ENCODE measurements at places on chromosomes 5 and 9.

DNA sequence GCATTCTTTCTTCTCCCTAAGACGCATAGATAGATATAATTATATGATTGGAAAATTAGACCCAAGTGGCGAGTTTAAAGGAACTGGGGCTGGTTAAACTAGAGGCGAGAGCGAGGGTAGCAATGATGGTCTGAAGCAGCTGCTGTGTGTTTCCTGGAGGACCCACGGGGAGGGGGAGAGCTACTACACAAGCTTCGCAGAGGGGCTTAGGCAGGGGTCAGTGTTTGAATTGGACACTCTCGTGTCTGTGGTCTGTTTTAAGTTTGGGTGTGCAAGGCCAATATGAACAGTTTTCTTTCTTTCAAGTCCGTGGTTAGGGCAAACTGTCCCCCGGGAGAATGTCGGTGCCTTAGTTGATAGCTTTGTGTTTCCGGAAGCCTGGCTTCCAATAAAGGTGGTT lies 43.1 kb downstream of the PDZD2 start:
- DNase-seq: no peak

DNA sequence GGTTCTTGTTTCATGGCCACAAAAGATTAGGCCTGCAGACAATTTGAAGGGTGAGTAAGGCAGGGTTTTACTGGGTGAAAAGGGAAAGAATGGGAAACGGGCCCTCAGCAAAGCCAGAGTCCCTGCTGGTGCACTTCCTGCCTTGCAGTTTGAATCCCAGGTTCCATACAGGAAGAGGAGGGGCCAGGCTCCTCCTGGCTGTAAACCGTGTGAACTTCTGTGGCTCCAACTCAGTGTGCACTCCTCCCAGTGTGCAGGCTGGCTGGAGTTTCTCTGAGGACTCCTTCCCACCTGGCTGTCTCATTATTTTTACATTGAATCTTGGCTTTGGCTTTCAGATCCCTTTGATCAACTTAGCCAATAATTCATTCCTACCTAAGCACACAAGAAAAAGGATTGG lies 367.1 kb upstream of the KLF4 start:
- no peak for DNase-seq

GRCh38 chr5:141941779-141942178 lies 16.2 kb downstream of the PCDH12 start:
- DNase-seq: no peak

- DNase-seq: no peak
Measured at GRCh38 chr5:43110606-43111170, 10.0 kb upstream of the ZNF131 start.

DNA sequence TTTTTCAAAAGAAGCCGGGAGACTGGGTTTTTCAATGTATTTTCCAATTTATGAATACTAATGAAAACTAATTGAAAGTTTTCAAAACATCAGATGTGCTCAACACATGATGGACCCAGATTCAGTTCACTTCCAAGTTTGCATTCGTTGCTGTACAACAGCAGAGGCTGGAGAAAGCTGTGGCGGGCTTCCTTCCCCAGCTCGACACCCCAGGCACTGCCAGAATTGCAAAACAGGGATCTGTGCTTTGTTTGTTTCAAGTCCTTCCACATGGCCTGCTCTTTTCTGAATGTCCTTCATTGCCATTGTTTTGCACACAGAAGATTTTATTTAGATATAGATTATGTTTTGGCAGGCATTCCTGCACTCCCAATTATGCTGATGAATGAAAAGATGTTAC lies 30.3 kb upstream of the INSYN2B start:
- no peak for DNase-seq

DNA sequence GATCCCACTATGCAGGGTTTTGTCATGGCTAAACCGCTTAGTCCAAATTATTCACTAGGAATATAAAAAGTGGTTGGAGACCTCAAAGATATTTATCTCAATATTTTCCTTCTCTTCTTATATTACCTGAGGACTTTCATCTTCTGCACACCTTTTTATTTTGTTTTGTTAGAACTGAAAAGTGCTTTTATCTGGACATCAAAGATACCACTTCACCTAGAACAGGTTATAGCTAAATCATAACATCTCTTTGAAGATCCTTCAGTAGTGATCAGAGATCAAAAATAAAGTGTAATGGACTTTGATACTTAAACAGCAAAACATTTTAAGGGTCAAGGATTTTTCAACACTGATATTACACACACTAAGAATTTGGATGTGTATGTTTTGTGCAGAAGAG lies 160.2 kb downstream of the MCTP1 start:
- DNase-seq: no peak

DNA sequence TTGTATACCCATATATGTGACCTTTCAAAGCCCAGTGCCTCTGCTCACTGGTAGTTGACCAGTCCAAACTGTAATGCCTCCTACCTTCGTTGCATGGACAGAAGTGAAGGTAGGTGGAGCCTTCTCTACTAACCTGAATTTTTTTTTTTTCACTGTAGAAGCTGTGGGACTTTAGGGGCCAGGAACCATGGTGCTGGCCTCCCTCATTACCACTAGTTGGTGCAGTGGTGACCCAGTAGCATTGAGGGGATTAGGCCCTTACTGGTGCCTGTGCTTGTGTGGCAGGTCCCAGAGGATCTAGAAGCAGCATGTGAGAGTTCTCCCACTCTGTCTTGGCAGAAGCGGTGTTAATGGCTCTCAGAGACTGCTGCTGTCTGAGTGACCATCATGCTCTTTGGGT lies 2.3 kb downstream of the RALGPS1 start:
- DNase-seq: no peak

DNA sequence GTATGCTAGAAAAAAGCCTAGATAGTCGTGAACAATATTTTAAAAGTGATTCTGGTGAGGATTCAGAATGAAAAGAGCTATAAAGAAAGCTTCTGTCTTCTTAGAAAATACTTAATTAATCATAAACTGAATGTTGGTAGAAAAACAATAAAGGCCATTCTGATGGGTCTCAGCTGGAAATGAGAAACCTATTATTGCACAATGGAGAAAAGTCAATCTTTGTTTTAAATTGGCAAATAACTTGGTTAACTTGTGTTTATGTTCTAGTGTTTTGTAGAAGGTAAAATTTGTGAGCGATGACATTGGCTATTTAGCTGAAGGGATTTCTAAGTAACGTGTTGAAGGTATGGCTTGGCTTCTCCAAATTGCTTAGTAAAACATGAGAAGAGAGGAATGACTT lies 74.1 kb upstream of the TMED7 start:
- no peak for DNase-seq

GRCh38 chr5:151223447-151224264 lies at the start of gene CCDC69:
CCDC69 (minus strand) TSS chr5:151224092; CDS start chr5:151223970, 122 bp downstream.
- peak; percentile 60 for DNase-seq

- DNase-seq: peak; percentile 96
Measured at GRCh38 chr9:36258208-36258995, at the start of gene GNE. GNE (minus strand) TSS chr9:36258448; CDS start chr9:36249355, 9,093 bp downstream.

DNA sequence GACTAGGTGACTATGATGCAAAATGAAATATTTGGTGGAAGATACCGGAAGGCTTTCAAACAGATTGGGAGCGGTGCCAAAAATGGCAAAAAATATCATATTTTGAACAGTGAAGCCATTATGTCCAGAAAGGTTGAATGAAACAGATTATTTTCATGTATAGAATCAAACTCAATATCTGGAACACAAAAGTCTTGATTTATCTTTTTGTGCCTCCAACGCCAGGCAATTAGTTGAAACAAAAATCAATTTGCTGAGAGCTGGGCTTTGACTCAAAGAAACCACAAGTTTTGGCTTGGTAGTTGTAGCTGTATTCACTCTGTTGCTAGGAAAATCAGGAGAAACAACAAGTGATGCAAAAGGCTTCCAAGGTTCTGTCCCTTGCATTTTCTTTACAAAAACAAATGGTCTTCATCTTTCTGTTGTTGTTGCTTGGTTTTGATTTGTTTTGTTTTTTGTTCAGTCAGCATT lies 421.7 kb upstream of the TYRP1 start:
- DNase-seq: no peak

DNA sequence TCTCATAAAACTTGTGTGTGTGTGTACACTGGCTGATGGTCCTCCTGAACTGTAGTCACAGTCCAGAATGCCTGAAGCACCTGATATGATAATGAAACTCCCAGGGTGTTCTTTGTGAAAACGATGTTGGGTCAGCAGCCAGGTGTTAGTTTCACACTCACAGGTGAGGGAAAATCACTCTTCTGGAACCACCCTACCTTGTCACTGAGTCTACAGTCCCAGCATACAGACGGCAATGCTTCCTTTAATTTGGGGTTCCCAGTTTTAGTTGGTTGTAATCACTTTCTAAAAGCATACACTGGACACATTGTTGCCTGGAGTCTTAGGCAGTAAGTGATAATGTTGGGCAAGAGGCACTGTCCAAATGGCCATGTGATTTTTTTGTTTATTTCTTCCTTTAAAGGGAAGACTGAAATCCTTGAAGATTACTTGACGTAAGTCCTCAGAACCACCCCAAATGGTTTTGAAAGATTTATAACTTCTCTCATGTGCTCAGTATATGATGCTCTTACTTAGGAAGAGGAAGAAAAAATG lies 18.2 kb upstream of the MGAT1 start:
- DNase-seq: no peak

DNA sequence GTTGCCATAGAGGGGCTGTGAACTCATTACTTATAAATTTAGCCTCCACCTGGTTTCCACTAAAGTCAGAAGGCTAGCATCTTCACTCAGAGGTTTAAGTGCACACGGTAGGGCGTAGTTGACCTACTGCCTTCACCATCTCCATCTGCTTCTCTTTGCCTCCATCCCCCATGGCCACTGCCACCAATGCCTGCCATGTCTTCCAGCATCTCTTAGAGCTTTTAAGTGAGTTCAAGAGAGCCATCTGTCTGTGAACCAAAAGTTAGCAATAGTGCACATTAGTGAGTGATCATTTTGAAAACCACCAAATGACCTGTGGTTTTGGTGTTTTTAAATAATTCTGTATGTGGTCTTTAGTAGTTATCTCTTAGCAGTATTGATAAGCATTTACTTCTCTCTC lies 102.0 kb downstream of the DMRTA1 start:
- DNase-seq: no peak

GRCh38 chr9:35993976-35994720 lies 36.2 kb upstream of the OR2S2 start:
- peak; percentile 37 for DNase-seq

DNA sequence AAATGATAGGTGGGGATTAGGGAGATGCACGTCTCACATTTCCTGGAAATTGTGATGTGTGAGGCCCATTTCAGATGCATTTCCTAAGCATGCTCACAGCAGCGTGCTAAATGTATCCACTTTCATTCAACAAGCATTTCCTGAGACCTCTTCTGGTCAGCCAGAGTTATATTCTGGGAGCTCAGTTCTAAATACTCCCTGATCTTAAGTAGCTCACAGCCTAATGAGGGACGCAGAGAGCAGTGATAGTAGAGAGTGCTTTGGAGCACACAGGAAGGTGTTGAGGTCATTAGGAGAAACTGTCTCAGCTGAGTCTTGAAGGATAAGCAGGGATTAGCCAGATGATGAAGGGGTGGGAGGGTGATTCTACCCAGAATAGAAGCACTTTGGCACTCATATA lies 46.2 kb upstream of the FSD1L start:
- DNase-seq: peak; percentile 35

DNA sequence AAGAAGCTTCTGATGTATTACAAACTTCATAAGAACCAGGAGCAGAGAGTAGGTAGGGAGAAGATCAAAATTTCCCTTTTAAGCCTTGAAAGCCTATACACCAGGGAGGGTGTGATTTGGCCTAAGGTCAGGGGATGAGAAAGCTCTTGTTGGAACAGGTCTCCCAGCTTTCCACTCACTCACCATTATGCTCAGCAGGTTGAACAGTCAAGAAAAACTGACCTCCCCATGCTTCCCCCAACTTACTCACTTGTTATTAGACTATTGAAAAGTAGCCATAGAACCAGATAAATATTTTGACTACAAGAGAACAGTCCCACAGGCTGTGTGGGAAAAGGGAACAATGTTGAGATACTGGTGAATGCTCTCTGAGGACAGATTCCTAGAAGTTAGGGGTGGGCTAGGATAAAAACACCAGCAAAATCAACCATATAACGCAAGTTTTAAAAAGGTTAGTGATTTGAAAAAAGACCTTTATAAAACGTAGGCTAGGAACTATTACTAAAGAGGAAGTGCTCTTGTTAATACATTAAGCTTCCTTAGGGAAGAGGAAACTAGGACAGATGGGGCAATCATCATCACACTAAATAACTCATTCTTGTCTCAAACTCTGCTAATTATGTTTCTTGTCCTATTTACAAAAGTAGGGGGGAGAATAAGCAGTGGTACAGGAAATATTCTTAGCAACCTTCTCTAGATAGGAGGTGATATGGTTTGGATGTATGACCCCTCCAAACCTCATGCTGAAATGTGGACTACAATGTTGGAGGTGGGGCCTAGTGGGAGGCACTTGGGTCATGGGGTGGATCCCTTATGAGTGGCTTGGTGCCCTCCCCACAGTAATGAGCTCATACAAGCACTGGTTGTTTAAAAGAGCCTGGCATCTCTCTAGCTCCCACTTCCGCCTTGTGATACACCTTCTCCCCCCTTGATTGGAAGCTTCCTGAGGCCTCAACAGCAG lies 31.0 kb downstream of the PCDHGC5 start:
- no peak for DNase-seq

GRCh38 chr9:87910821-87911220 lies 6.9 kb upstream of the SPATA31C1 start:
- DNase-seq: peak; percentile 21

DNA sequence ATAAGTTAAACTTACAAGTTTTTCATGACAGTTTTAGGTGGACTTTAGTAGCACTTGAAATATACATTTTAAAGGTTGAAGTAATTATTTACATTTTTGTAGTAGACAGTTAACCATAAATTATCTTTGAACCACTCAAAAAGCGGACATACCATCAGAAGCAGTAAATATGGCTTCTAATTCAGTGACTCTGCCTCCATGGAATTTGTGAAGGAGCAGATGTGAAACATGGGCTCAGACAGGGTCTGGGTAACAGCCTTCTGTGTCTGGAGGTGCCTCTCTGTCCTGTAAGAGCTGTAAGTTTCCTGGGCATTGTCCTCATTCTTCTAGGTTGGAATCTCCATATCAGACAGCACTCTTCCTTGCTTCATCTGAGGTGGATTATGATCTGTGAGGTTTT lies 12.4 kb downstream of the RLN2 start:
- DNase-seq: peak; percentile 34

- no peak for DNase-seq
Measured at GRCh38 chr5:29085142-29085541, 2046.8 kb upstream of the CDH9 start.

- no peak for DNase-seq
Measured at GRCh38 chr9:78292716-78293497, 4.0 kb upstream of the PSAT1 start.

GRCh38 chr9:114288193-114289091 lies 34.5 kb upstream of the ORM1 start:
- peak; percentile 82 for DNase-seq

DNA sequence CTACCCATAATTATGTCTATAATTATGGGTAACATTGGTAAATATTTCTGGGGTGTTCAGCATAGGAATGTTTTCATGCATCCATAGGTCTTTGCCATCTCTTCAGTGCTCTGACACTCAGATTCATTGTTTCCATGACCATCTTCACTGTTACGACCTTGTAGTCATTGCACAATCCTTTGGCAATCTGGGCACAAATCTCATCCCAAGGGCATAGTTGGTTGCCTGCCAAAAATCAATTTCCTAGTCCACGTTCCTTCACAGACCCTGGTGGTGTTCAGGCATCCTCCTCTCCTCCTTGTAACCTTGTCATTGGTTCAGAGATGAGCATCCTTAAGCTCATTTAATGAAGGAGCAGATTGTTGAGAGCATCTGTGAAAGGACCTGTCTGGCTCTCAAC lies 1400.7 kb downstream of the CDH12 start:
- no peak for DNase-seq

All from fibroblast of skin of right quadriceps (primary cell).